Stimulated activated CD4-positive, alpha-beta T cell treated with anti-CD3 and anti-CD28 coated beads, Interleukin-15, amount 100 ng/mL, for 1 hour (primary cell): ENCODE measurements at places on chromosomes 2 and 18.

DNA sequence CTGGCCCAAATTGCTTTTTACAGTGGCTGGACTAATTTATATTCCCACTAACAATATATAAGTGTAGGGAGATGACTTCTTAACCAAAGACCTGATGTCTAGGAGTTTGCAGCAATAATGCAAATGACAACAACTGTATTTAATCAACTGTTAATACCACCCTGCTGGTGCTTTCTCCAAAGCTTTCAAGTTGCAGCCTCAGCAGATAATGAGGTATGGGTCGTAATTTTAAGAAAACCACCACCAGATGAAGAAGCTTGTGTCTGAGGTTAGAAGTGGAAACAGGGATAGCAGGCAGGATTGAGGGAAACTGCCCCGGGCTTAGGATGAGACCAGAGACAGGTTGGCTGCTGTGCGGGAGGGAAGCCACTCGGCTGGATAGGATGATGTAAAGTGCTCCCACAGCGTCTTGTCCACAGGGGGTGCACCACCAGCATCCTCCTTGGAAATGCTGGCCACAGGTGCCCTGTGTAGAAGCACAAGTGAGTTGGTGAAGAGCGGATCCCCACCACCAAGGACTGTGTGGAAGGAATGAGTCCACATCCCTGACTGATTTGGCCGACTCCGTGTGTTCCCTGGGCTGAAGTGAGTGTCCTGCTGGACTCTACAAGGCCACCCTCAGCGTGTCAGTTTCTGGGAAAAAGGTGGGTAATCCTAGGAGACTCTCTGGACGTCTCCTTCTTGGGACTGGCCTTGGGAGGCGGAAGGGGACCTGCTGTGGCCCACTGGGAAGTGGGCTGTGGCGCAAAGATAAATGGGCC lies 76.1 kb upstream of the SMAD2 start:
- DNase-seq: no peak

DNA sequence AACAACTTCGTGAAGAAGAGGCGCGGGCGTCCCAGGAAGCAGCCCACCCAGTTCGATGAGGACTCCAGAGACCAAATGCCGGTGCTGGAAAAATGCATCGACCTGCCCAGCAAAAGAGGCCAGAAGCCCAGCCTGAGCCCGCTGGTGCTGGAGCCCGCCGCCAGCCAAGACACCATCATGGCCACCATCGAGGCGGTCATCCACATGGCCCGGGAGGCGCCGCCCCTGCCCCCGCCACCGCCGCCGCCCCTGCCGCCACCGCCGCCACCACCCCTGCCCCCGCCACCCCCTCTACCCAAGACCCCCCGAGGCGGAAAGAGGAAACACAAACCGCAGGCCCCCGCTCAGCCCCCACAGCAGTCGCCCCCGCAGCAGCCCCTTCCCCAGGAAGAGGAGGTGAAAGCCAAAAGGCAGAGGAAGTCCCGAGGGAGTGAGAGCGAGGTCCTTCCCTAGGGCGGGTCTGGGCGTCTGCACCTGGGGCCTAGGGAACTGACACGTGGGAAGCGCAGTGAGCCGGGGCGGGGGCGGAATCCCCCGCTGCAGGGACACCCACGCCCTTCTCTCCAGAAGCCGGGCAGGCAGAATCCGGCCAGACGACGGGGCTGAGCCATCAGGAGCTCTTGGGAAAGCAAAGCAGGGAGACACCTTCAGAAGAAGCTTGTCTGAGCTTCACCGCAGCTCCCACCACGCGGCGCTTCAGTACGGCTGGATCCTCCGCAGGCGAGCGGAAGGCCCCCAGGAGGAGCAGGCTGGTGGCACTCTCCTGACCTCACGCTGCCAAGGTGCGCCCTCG lies 382.8 kb downstream of the SETBP1 start:
- no peak for DNase-seq

DNA sequence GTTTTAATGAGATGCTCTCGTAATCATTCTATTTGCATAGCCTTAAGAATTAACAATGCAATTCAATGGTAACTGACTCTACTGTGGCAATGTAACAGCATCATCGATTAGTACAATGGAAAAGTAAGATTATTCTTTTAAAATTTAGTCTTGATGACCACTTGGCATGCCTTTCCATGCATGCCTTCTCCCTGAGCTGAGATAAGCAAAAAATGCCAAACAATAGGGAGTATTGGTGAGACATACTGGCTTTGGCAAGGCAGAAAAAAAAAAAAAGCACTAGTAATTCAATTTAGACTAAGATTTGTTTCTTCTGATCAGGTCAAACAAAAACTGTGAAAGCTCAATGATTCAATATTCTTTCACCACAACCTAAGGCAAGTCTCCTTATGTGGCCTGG lies 110.8 kb upstream of the TRIB2 start:
- no peak for DNase-seq

DNA sequence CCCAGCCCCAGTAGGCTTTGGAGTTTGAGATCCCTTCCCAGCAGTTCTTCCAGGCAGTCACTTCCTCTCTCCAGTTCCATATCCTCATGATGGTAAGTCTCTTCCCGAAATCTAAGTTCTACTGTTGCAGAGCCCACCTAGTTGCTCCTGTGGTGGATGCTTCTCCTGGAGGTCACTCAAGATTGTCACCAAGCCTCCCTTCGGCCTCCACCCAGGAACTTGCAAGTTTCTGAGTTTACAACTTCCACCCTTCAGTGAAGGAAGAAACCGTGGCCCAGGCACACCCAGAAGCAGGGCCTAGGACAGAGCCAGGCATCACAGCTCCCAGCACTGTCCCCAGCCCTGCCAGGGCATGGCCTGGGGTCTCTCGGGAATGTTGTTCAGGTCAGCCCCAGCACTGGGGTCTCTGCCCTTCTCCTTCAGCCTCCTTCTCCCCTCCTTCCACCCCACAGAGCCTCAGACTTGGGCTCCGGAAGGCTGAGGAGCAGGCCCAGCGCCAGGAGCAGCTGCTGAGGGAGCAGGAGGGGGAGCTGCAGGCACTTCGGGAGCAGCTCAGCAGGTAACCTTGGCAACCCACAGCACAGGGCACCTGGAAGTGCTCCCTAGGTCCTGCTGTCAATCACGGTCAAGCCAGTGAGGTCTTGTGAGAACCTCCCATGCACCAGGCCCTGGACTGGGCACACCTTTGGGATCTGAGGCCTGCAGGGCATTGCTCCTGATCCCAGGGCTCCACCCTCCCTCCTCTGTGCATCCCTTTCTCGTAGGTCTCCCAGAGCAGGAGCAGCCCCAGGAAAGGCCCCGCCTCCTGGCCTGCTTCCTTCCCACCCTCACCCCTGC lies 7.1 kb downstream of the RUFY4 start:
- DNase-seq: no peak

DNA sequence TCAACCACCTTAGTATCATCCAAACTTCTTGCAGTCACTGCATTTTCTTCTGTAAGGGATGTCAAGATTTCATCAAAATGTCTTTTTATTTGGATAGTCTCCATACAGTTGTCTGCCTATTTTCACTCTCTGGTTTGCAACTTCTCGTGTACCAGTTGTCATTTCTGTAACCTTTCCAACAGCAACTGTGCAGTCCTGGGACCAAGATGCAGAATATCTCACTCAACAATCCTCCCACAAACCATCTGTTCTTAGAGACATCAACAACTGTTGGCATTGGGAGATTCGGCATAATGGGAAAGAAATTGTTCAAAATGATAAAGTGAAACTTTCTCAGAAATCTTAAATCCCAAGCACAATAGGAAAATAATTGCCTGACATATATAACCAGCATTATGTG lies 933.6 kb upstream of the SLC39A10 start:
- DNase-seq: no peak

DNA sequence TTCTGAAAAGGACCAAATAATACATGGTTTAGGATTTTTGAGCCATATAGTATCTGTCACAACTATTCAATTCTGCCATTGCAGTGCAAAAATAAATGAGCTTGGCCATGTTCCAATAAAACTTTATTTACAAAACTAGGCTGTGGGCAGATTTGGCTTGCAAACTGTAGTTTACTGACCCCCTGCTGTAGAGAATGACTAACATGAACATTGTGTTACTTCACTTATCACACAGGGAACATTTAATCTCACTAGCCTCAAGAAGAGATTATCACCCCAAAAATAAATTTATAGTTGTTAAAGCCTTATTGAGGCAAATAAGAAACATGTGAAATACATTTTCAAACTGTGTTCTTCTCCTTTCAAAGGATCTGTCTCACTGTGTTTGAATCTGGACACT lies 766.2 kb downstream of the MBD2 start:
- DNase-seq: no peak

DNA sequence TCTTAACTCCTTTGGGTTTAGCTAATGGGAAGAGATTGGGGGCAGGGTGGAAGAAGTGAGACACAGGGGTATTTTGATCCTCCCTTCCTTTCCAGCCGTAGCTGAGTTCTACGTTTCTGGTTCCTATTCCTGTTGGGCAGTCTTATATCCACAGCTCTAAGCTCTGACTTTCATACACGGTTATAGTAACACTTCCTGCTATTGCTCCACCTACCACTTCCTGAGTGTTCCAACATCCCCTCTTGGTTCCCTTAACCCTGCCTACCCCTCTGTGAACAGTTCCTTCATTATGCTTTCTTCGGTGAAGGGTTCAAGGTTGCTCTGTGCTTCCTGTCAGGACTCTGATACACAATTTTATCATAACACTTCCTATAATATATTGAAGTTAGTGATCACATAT lies 205.1 kb downstream of the DNAH7 start:
- DNase-seq: no peak

DNA sequence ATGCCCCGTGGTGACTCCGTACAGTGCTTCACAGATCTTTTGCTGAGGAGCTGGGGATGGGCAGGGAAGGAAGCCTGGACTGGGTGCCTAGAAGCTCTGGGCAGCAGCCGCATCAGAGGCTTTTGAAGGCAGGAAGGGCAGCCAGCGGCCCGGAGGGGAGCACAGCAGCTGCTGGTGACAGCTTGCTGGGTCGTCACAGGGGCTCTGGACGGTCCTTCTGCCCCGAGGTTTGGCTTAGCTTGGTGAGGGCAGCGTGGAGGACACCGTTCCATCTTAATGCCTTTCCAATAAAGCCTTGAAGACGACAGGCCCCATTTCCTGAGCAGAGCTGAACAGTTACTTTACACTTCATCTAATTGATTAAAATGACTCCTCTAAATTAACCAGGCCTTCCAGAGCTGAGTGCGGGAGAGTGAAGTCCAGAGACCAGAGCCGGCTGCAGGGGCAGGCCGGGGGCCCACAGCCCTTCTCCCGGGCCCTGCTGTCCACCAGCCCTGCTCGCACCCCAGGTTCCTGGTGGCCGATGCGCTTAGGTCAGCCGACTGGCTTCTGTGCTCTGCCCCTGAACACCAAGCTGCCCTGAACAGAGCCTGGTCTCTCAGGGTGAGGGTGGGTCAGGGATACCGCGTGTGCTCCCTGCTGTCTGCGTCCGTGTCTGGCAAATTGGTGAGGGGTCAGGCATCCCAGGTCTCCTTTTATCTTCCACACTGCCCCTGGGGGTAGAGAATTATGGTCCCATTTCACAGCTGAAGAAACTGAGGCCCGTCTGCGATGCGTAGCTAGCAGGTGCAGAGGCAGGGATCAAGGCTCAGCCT lies 43.5 kb downstream of the RRM2 start:
- DNase-seq: no peak

DNA sequence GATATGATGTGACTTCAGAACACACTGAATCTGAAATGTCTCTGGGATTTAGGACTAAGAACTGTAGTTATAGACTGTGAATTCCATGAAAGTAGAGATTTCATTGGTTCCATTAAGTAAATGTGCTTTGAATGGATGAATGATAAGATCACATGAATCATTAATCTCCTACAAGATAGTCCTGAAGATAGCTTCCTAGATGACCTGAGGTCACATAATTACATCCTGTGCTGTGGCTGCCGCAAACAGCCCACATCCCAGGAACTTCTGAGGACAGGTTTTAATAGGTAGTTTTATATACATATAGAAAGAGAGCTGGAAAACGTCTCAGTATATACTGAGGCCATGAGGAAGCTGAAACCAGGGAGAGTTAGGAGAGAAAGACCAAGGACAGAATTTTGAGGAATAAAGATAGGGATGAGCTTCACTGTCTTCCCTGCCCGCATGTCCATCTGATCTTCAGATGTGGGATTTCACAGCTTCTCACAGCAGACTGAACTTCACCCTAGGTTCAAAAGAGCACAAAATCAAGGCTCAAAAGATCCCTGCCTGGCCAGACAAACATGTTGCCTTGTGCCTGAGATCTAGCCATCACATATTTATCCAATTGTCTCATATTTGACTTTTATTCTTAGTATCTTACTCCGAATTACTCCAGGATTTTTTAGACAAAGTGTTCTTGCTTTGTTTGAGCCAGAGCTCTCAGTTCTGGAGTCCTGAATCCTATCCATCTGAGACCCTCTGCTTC lies 188.2 kb downstream of the IRS1 start:
- DNase-seq: no peak

DNA sequence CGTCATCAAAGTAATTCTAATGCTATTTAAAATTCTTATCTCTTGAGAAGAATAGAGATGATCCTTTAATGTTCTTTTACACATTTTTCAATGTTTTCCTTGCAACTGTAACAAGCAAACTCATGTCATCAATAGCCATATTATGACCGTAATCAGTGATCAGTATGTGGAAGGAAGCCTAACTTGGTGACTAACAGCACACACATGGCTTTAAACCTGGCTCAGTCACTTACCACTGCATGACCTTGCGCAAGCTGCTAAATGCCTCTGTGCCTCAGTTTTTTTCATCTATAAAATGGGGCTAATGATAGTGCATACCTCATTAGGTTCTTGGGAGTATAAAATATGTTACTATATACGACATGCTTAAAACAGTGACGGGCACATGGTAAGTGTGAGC lies 149.7 kb downstream of the BCL2 start:
- no peak for DNase-seq

DNA sequence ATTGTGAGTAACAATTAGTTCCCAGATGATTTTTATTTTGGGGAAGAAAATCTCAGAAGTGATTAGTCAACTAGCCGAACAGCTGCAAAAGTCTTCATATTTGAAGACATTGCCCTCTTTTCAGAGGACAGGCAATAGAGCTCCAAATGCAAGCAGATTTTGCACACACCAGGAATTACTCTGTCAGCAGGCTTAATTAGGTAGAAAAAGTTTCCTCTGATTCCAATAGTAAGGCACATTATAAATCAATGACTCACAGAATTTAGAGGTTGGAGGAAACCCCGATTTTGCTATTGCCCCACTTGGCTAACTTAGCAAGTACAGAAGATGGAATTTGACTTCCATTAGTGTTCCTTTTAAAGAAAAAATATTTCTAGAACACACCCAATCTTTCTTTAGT lies 30.7 kb upstream of the SCN1A start:
- no peak for DNase-seq

DNA sequence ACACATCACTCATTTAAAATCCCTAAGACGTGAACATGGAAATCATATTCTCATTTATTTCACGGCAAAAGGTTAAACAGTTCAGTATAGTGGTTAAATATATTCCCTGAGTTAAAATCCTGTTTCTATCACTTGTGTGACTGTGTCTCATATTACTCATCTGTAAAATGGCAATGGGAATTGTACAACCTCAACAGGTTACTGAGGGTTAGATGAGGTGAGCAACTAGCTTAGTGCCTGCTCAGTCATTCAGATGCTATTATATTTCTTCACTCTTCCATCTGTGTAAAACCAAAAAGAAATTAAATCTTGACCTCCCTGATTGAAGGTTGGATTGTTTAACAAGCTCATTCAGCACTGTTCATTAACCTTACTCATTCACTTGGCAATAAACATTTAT lies 212.4 kb upstream of the STK17B start:
- DNase-seq: no peak
